ENCODE measurements at places on chromosomes 4 and X.

DNA sequence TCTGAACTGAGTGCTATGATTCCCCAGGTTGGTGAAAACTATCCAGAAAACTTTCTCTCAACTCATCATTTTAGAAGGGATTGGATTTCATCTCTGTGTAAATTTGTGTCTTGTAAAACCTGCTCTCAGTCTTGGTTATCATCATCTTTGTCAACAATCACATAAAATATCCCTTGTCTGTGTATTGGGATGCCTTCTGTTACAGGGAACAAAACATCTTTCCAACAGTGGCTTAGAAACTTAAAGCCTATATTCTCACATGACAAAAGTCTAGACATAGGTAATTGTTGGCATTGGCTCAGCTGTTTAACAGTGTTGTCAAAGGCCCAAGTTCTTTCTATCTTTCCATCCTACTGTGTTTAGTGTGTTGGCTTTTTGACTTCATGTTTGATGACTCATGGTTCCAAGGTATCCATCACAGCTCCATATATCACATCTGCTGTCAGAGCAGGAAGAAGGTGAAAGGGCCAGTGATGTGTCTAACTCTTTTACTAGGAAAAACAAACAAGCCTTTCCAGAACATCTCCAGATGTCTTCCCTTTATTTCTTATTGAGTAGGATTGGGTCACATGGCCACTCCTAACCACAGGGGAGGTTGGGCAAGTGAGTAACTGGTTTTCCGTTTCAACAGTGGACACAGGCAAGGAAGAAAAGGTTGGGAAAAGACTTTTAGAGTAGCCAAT is 65.0 kb downstream of the PHEX start:
- no peak for DNase-seq

DNA sequence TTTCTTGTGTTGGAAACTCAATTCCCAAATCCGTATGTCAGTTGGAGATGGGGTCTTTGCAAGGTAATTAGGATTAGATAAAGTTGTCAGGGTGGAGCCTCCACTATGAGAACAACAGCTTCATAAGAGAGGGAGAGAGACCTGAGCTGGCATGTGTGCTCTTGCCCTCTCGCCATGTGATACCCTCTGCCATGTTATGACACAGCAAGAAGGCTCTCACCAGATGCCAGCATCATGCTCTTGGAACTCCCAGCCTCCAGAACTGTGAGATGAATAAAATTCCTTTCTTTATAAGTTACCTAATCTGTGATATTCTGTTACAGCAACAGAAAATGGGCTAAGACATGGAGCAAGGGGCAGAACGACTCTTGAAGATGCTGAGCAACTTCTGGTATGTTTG is 201.9 kb upstream of the BOD1L1 start:
- no peak for DNase-seq

DNA sequence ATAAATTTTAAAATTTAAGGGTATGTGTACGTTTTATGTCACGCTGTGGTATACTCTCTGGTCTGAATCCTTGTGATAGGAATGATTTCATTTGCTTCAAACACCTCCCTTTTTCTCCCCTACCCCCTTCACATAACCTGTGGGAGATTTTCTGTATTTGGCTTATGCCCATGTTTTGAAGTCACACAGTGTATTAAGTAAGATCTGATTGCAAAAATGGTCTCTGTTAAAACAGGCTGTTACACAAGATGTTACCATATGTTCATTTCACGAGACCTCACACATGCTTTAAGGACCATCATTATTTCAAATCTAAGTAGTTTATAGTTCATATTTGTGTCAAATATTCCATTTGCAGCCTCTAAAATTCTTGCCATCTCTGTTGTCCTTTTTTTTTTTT is 63.5 kb downstream of the TMEM131L start:
- no peak for DNase-seq

DNA sequence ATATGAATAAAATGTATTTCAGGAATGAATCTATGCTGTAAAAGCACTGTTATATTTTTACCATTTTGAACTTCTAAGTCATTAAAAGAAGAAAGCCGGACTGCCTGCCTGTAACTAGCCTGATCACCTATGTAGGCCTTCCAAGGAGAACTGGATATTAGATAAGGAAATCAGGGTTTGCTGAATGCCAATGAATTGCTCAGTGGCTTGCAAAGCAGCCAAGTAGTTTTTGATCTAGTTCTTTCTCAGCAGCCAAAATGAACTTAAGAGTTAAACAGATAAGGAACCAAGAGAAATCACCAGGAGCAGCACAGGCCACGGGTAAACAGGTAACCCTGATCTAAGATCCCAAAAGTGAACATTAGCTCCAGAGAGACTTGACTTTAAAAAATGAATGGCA is 3.3 kb downstream of the ANXA5 start:
- no peak for DNase-seq

DNA sequence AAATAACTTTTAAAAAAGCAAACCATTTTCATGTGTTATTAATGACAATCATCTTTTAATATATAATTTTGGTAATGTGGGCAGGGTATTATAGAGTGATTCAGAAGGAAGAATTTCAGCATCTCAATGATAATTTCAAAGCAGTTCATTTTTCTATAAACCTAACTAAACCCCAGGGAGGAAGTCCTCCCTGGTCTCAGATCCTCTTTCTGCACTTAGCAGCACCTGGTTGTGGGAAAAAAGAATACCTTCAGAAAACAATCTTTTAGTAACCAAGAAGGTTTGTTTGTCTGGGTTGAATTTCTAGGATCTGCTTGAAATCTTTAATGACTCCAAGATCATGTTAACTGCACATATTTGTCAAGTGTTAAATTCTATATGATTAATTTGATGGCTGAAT is 29.9 kb downstream of the DKK2 start:
- no peak for DNase-seq

Measured in SW 1271 (cell line).